AG20443 (cell line): ENCODE measurements at places on chromosomes 7 and 10.
A peak's percentile ranks its signal among the peaks of the same experiment; 100 is the strongest.

DNA sequence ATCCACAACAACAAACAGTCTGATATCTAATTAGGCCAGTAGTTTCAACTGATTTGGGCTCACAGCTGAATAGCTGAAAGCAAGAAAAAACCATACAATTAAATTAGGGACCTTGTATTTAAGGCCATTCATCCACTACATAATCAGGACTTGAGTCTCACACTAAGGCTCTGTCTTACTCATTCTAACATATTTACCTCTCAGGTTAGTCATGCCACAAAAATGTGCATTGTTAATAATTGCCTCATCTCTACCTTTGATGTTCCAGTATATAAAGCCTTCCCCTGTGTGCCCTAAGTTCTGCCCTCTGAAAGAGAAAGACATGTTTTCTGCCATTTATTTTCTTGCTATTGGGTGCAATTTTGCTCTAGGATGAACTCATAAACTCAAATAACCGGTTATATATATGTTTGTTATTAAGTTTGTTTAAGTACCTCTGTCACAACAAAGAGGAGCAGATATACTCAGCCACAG lies 5.3 kb upstream of the C1GALT1 start:
- DNase-seq = peak; percentile 9

DNA sequence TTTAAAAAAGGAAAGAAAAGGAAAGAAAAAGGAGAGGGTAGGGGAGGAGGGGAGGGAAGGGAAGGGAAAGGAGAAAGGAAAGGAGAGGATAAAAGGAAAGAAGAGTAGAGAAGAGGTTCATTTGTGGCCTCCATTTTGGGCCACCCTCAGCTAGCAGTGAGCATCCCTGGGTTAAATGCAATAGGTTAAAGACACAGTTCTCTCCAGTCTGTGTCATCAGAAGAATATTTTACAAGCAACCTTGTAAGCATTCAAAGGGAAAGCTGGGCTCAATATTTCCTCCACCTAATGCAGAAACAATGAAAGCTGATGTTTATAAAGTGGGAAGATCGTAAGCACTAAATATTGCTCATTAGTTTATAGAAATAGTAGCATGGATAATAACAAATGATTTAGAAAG lies 219.1 kb upstream of the PITRM1 start:
- no peak for DNase-seq

DNA sequence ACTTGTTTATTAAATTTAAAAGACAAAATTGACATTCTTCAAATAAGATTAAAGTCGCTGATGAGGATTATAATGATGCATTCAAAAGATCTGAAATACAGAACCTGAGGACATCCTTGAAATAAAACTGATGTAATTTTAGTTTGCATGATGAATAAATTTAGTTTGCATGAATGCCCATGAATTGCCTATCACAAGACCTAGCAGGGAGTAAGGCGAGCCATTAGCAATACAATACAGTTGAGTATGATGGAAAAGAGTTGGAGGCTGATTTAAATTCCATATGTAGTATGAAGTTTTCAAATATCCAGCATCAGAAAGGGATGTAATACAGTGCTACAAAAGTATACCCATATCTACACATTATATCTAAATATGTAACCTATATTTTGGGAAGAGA lies 321.3 kb downstream of the CACNA2D1 start:
- no peak for DNase-seq

DNA sequence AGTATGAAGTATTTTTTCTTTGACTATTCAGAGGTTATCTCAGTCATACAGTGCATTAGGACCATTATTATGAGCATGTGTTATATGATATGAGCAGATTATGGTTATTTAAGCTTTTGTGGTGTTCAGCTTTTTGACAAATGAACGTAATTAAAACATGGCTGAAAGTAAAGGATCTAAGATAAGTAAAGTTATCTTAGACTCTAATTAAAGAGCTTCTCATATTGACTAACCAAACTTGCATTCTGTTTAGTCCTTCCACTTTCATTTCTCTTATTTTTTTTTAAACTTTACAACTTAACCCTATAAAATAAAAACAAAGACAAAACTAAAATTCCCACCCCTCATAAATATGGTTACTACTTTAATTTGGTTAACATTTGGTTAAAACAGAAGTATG lies 6.9 kb upstream of the GPR85 start:
- DNase-seq = no peak

GRCh38 chr10:93357680-93358079 lies 124.5 kb downstream of the MYOF start:
- DNase-seq = peak; percentile 34

- DNase-seq = no peak
These were observed 160.7 kb downstream of the MAD1L1 start for GRCh38 chr7:2072042-2072441.

DNA sequence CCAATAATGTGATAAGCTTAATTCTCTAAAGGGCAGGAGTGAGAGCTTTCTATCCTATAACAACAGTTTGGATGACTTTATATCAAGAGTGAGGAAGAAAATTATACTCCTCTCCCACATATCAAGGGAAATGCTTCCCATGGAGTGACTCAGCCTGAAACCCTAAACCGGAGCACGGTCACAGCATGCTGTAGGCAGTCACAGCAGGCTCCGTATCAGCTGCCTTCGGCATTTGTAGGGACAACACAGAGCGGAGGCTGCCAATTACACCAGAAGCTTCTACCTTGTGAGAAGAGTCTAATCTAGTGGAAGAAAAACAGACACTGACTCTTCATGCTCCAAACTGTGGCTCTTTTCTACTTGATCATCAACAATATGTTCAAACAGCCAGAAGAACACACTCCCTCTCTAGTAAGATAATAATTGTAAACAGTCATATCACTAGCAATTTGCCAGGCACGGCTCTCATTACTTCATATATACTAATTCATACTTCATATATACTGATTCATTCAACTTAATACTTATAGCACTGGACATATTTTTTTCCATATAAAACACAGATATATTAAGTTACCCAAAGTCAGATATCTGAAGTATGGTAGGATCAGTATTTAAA lies 65.9 kb downstream of the DGKB start:
- DNase-seq = peak; percentile 65

DNA sequence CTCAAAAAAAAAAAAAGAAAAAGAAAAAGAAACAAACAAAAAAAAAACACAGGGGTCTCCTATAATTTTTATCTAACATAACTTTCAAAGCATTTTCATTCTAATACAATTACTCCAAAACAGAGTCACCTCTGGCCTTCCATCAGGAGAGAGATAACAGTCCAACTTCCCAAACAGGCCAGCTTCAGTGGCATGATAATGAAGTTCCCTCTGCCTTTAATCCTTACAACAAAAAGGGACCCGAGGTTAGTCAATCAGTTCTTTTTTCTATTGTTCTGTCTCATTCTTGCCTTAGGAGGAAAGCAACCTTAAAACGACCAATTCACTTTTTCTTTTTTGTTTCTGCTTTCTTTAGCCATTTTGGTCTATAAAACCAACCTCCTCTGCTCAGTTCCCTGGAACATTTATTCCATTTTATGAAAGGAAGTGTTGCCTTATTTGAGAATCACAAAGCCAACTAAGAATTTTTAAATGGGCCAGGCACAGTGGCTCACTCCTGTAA lies 16.5 kb upstream of the FXYD4 start:
- DNase-seq = no peak

GRCh38 chr7:105713488-105714465 lies 132.5 kb upstream of the EFCAB10 start:
- peak; percentile 72 for DNase-seq

- DNase-seq = no peak
These were observed 769.7 kb upstream of the AUTS2 start for GRCh38 chr7:68828575-68828974.

- no peak for DNase-seq
These were observed 104.9 kb downstream of the RAPGEF5 start for GRCh38 chr7:22252016-22252415.

DNA sequence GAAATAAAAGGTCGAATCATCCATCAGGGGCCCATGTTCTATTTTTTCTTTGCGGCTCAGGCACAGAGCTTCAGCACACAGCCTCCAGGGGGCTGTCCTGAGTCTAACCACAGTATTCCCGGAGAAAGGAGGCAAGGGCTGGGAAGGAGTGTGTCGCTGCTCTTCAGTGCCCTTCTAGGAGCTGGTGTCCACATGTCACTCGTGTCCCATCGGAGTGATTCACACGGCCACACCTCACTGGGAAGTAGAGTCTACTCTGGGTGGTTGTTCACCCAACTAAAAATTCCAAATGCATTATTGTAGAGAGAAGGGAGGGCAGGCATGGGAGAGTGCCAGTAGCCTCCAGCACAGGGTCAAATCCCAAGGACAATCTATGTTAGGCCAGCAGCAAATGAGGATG lies 114.8 kb upstream of the LANCL2 start:
- no peak for DNase-seq

DNA sequence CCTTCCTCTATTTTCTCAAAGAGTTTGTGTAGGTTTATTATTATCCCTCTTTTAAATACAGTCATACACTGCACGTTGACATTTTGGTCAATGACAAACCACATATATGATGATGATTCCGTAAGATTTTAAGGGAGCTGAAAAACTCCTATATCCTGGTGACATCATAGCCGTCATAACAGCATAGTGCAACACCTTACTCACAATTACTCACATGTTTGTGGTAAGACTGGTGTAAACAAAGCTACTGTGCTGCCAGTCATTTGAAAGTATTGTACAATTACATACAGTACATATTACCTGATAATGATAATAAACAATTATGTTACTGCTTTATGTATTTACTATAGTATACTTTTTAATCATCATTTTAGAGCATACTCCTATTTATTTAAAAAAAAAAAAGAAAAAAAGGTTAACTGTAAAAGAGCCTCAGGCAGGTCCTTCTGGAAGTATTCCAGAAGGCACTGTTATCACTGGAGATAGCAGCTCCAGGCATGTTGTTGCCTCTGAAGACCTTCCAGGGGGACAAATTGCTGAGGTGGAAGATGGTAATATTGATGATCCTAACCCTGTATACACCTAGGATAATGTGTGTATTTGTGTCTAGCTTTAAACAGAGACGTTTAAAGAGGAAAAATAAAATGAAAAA lies 123.3 kb upstream of the CDK1 start:
- no peak for DNase-seq

DNA sequence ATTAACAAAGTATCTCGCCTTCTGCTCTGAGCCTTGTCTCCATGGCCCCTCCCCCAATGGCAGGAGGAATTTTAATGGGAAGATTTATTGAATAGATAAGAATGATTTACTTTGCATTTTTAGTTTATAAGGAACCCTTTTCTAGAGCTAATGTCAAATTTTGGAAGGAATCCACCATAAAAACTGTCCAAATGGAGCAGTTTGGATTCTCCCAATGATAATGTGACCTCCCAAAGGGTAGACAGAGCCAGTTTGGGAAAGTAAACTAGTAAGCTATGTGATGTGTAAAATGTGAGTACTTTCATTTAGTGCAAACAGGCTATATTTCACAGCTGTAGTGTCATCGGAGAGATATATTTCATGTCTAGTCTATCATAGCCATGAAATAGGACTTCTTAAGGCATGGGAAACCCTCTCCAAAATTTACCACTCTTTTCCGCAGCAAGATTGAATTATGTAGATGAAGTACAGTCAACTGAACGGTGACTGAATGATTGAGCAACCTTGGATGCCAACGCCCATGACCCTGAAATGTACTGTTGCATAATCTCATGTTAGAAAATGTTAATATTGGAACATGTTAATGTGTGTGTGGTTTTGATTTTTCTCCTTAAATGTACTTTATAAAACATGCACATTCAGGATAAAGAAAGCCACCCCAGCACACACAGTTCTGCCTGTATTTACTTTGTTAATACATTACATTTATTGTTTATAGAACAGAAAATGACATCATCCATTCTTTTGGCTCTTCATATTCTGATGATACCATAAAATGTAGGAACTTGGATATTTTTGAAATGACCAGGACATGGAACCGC lies 140.6 kb downstream of the NRP1 start:
- DNase-seq = peak; percentile 57

GRCh38 chr10:46541735-46542566 lies 14.5 kb downstream of the GPRIN2 start:
- DNase-seq = no peak

GRCh38 chr10:103816431-103816830 lies 38.9 kb downstream of the SH3PXD2A start:
- DNase-seq = no peak

- no peak for DNase-seq
These were observed 150.2 kb upstream of the LRRN3 start for GRCh38 chr7:110940756-110941155.

DNA sequence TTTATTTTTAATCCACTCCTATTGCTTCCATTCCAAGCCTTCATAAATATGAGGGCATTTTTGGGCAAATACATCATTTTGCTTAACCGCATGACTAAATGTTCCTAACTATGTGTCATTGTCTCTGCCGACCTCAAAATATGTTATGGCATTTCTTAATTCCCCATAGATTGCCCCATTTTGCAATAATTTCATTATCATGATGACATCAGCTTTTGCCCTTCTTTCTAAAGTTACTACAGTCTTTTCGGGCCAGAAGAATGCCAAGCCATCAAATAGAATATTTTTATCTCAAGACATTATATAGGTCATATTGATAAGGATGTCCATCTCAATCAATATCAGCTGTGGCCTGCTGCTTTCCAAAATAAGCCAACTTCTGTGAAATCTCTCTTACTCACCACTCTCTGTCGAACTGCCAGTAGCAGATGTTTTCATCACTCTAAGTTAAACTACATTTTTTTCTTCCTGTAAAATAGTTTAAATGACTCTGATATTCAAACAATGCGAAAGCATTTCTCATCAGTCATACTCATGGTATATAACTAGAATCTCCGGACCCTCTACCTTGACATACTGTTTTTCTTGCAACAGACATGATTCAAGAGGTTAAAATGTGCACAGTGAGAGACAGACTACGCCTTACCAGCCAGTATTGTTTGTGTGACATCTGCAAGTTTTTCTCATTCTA lies 1254.6 kb upstream of the CELF2 start:
- peak; percentile 66 for DNase-seq

DNA sequence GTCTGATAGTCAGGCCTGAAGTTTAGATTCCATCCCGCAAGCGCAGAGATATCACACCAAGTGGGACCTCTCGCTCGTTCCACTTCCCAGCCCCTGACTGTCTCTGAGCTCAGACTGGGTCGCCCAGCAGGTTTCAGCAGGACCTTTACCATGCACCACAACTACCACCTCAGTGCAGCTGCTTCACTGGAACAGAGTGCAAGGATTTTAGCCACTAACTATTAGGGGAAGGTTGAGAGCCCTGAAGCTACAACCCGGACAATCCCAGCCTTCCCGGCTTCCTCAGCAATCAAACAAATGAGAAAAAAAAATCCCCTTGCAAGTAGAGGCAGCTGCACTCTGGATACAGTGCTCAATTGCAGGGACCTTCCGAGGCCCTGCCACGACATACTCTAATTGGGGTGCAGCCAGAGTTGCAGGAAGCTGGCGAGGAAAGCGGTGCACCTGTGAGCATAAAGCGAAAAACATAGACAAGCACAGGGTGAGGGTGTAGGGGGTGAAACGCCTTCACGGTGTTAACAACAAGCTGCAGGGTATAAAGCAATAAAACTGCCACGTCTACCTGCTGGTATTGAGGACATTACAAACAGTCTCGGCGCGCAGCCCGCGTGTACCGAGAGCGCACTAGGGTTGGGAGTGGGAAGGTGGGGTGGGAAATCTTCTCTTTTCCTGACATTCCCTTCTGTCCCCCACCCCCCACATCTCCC lies 2.6 kb upstream of the DLX6 start:
- DNase-seq = no peak

- DNase-seq = no peak
These were observed 173.2 kb downstream of the TNS3 start for GRCh38 chr7:47408675-47409074.

GRCh38 chr10:93368210-93368609 lies 113.9 kb downstream of the MYOF start:
- DNase-seq = no peak
